Heart left ventricle (tissue), 16 donors: ENCODE measurements at places on chromosomes 2 and 18. TPM values are rescaled to one million over a fixed set of nuclear protein-coding genes. Genes with fewer than 3 reads are reported as not detected.

DNA sequence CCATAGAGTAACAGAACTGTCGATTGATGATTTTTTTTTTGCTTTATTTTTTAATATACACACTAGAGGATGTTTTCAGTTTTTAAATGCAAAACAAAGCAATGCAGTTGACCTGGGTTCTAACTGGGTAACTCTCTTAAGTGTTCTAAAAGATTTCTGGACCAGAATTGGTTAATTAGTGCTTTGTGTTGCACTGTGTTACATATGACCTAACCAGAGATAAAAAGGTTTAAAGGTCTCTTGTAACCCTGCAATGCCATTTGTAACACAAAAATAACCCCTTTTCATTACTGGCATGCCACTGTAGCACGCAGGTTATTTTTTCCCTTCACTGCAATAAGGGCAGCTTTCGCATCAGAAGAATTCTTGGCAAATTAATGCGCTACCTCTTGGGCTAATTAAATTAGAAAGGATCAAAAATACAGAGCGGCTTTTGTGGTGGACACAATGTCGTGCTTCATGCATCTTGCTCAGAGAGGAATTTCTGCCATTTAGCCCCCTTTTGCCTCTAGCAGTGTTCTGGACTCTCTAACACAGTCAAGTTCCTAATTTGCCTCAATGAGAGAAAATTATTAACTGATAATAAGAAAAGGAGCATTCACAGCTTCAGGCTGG, 250.8 kb upstream of the ZEB2 start:
- H3K27me3 ChIP-seq = no peaks in the 10 kb centered on the region
- no peaks in the 10 kb centered on the region for H3K36me3 ChIP-seq
- no peaks in the 10 kb centered on the region for H3K4me1 ChIP-seq
- no peak for DNase-seq

DNA sequence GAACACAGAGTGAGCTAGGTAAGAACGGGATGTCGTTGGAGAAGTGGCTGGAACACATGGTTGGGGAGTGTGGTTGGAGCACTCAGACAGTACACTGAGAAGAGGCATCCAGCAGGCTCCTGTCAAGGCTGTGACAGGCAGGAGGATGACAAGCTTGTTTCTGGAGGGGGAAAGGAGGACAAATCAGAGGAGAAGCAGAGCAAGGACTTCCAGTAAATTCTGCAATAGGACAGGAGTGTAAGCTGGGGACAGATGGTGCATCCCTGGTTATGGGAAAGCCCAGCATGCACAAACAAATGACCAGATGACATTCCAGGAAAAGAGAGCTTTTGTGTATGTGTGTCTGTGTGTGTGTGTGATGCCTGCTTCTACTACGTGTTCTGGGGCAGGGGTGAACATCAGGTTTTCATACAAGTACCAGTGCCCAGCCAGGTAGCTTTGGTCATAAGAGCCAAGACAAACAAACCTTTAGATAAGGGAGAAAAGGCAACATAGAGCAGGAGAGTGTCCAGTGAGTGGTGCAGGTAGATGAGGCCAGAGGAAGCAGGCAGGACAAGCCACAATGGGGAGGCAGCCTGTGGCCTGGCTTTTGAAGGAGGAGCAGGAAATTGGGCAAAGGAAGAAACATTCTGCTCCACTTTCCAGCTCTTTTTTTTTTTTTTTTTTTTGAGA, 32.1 kb upstream of the MAPK4 start:
- H3K4me1 ChIP-seq = no peaks in the 10 kb centered on the region
- no peak for DNase-seq
- no peak overlapping the region for H3K27ac ChIP-seq
- H3K27me3 ChIP-seq = no peaks in the 10 kb centered on the region

DNA sequence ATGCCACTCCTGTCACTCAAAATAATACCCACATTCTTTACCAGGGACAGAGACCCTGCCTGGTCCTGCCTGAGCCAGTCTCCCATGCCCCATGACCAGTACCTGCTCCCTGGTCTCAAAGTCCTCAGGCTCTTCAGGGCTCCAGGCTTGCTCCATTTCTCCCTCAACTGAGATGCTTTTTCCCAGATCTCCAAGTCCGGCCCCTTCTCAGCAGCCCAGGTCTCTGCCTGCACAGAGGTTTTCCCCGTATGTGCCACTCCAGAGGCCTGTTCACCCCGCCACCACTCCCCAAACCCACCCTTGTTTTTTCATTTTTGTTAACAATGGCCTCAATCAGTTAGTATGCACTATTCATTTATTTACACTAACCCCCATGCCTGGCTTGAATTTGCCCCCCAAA, 499.5 kb upstream of the MYT1L start:
- DNase-seq = no peak
- H3K27ac ChIP-seq = no peak overlapping the region
- H3K4me1 ChIP-seq = no peaks in the 10 kb centered on the region
- no peak overlapping the region for H3K4me3 ChIP-seq

GRCh38 chr2:951224-952006, 766 bp downstream of the SNTG2 start:
- peak overlapping the region; percentile 56 for H3K4me3 ChIP-seq
- DNase-seq = no peak
- H3K4me1 ChIP-seq = peaks cover 11% of the 10 kb centered on the region
- H3K27me3 ChIP-seq = peaks cover 20% of the 10 kb centered on the region
- H3K27ac ChIP-seq = no peak overlapping the region
- H3K36me3 ChIP-seq = no peaks in the 10 kb centered on the region

GRCh38 chr18:72866901-72867745, 664 bp downstream of the NETO1 start:
- H3K4me3 ChIP-seq = peak overlapping the region; percentile 53
- no peak for DNase-seq
- peaks cover 36% of the 10 kb centered on the region for H3K27me3 ChIP-seq
- H3K36me3 ChIP-seq = no peaks in the 10 kb centered on the region
- no peak overlapping the region for H3K27ac ChIP-seq

DNA sequence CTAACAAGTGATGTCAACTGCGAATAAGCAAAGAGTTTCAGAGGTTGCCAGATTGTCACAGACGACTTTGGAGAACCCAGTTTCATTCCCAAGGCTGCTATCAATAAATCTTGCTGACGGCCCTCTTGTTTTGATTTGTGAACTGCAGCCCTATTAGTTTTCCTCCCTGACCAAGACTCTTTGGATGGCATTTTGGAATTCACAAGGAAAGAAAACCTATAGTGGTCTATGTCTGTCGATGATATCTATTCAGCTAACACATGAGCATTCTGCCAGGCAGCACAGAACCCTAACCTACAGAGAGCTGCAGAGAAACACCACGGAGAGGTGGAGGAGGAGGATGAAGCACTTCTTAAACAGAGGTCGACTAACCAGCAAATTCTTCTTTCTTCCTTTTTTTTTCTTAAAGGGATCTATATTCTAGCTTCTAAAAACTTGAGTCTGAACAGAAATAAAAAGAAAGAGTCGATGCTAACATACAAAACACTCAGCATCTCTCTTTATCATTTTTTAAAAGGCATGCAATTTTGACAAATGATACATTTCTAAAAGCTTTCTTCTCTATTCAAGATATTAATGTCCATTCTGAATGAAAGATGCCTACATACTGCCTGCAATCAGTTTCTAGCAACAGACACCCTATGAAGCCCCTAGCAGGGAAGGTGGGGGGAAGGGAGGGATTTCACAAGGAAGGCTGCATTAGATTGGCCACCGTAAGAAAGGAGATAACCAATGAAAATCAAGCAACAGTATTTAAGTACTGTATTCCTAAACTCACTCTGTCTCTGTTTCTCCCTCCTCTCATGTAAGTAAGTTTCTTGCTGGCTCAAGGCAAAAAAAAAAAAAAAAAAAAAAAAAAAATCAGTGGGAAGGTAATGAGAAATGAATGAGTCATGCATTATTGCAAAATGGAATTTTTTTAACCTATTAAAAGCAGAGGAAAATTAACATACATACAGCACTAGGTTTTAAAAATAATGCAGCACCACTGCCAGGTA, 83.0 kb upstream of the CHRNA1 start:
- no peaks in the 10 kb centered on the region for H3K36me3 ChIP-seq
- H3K27ac ChIP-seq = no peak overlapping the region
- no peaks in the 10 kb centered on the region for H3K27me3 ChIP-seq
- H3K4me3 ChIP-seq = peak overlapping the region; percentile 43

- H3K4me1 ChIP-seq = no peaks in the 10 kb centered on the region
- no peak overlapping the region for H3K27ac ChIP-seq
- DNase-seq = no peak
- H3K27me3 ChIP-seq = no peaks in the 10 kb centered on the region
Observed at GRCh38 chr2:241582806-241583205, 24.3 kb downstream of the BOK start.

DNA sequence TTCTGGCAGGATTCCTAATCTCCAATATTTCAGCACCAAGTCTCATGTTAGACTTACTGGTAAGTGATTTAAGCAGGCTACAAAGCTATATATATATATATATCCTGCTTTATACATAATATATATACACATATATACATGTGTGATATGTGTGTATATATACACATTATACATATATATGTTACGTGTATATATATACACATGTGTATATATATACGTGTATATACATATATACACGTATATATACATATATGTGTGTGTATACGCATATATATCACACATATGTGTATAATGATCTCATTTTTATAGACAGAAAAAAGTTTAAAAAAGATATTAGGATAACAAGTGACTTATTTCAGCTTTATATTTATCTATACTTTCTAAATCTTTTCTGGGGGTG, 41.6 kb downstream of the MEMO1 start:
- no peak overlapping the region for H3K27ac ChIP-seq
- H3K27me3 ChIP-seq = no peaks in the 10 kb centered on the region

DNA sequence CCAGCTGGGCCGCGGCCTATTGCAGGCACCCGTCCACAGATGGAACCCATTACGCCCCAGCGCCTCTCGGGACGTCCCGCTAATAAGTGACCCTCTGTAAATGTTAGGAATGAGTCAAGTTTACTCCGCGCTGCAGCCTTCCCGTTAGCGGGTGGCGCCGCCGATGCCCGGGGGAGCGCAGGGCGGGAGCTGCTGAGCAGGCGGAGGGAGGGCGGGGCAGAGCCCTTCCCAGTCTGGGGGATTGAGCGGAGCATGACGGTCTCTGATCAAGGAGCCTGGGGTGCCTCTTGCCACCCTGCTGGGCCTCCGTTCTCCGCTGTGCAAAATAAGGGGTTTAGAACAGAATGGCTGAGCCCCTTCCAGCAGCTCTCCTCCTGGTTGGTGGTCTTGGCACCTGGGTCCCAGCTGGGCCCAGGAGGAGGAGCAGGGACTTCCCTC, 10.5 kb downstream of the CROCC2 start:
- peak overlapping the region; percentile 7 for H3K4me3 ChIP-seq
- DNase-seq = peak; percentile 58
- peaks cover 14% of the 10 kb centered on the region for H3K27me3 ChIP-seq
- no peak overlapping the region for H3K27ac ChIP-seq
- no peaks in the 10 kb centered on the region for H3K36me3 ChIP-seq

GRCh38 chr18:79102886-79103285, 33.7 kb downstream of the ATP9B start:
- H3K4me3 ChIP-seq = no peak overlapping the region
- no peaks in the 10 kb centered on the region for H3K27me3 ChIP-seq
- H3K4me1 ChIP-seq = no peaks in the 10 kb centered on the region
- no peak for DNase-seq

- H3K4me1 ChIP-seq = no peaks in the 10 kb centered on the region
- no peaks in the 10 kb centered on the region for H3K36me3 ChIP-seq
- H3K27ac ChIP-seq = no peak overlapping the region
- no peak overlapping the region for H3K4me3 ChIP-seq
- H3K27me3 ChIP-seq = no peaks in the 10 kb centered on the region
Observed at GRCh38 chr18:74314759-74315463, 728 bp upstream of the C18orf63 start.

DNA sequence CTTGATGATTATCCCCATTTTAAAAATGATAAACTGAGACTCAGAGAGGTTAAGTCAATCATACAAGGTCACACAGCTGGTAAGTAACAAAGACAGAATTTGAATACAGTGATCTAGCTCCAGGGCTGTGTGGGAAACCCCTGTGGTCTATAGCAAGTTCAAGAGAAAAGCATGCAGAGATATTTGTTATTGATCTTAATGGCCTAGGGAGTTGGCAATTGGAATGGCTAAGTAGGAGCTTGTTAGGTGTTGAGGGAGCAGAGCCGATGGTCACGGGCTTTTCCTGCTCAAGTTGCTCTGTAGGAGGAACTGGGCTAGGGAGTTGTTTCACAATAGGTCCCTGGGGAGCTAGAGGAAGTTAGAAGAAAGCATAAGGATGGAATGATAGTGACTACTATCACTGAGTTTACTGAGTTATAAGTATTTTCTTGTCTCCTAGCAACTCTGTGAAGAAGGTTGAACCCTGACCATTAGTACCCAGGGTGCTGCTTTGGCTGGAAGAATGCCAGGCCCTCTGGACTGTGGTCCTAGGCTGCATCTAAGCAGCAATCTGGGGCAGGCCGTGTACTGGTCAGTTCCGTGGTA, 30.0 kb downstream of the RNF125 start:
- peak; percentile 51 for DNase-seq
- no peaks in the 10 kb centered on the region for H3K27me3 ChIP-seq
- no peak overlapping the region for H3K27ac ChIP-seq
- no peaks in the 10 kb centered on the region for H3K36me3 ChIP-seq
- peaks cover 10% of the 10 kb centered on the region for H3K4me1 ChIP-seq

DNA sequence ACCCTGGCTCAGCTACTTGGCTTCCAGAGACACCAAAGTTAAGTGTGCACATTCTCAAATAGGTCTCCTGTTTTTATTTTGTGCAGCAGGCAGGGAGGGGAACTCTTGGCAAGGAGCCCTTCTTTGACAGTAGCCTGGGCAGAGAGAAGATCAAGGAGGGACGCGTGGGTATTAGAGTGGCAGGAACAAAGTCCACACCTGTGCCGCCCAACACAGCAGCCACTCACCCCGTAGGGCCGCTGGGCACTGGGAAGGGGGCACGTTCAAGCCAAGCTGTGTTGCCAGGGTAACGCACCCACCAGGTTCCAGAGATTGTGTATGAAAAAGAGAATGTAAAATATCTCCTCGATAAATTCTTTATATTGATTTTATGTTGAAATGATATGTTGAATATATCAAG, 229.3 kb upstream of the AGAP1 start:
- no peaks in the 10 kb centered on the region for H3K4me1 ChIP-seq
- H3K4me3 ChIP-seq = no peak overlapping the region
- no peak for DNase-seq
- no peak overlapping the region for H3K27ac ChIP-seq
- no peaks in the 10 kb centered on the region for H3K36me3 ChIP-seq

- H3K36me3 ChIP-seq = no peaks in the 10 kb centered on the region
- DNase-seq = peak; percentile 56
- no peaks in the 10 kb centered on the region for H3K27me3 ChIP-seq
- no peak overlapping the region for H3K4me3 ChIP-seq
- peaks cover 89% of the 10 kb centered on the region for H3K4me1 ChIP-seq
Observed at GRCh38 chr2:159129824-159130223, 156.7 kb downstream of the WDSUB1 start.

GRCh38 chr2:202377207-202377761, 1.2 kb downstream of the BMPR2 start:
- H3K4me3 ChIP-seq = peak overlapping the region; percentile 75
- peak; percentile 52 for DNase-seq
- no peaks in the 10 kb centered on the region for H3K27me3 ChIP-seq
- peaks cover 31% of the 10 kb centered on the region for H3K4me1 ChIP-seq

The NOTO gene
- total RNA-seq = not detected

The KANSL1L gene
- 16.9 TPM for total RNA-seq

The MYO5B gene
- 1.8 TPM for total RNA-seq

The EVA1A gene
- total RNA-seq = 5.0 TPM
